ENCODE measurements at places on chromosomes 2 and 18.

GRCh38 chr2:151292141-151292540 lies 2.7 kb upstream of the NMI start:
- no peak for DNase-seq

DNA sequence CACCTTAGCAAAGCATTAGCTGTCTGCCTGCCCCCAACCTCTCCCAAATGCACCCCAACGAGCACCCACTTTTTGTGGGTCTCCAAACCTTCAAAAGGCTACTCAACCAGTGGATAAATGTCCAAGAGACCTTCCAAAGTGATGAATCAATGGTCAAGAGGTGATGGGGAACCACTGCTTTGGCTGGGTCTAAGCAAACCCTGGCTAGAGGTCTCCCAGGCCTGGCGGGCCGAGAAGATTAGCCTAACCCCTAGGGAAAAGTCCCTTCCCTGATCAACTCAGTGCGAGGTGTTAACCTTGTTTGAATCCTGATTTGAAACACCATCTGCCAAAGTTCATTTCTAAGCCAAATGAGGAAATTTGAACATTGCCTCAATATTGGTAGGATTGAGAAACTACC lies 144.7 kb upstream of the SIX3 start:
- DNase-seq: no peak

DNA sequence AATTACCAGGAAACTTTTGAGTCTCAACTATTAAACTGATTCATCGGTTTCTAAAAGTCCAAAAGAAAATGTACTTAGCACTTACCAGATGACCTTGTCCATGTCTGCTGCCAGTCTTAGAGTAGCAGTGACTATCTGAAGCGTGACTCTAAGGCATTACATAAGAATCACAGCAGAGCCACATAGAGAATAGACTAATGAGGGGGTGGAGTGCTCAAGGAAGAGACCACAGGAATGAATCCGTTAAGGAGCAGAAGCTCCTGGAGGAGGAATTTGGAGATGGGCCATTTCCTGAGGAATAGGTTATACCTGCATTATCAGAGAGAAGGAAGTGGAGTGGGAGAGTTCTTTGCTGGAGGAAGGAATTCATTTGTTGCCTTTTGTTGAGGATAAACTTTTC lies 116.0 kb downstream of the MAP3K20 start:
- DNase-seq: no peak

DNA sequence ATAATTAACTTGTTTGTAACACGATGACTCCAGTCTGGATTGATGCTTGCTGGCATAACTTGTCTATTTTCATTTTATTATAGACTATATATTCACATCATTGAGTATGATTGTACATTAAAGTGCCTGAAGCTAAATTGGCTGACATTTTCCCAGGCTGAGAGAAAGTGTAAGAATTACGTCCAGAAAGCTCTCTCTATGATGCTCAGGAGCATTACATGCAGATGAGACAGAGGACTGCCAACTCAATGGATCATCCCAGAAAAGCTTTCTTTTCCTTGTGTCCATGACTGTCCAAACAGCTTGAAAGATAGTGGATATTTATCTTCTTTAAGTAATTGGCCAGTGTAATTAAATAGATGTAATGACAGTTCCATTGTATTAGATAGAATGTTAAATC lies 1372.2 kb upstream of the TMEFF2 start:
- no peak for DNase-seq

- DNase-seq: no peak
These were observed 315.0 kb upstream of the TFPI start for GRCh38 chr2:187869195-187869594.

DNA sequence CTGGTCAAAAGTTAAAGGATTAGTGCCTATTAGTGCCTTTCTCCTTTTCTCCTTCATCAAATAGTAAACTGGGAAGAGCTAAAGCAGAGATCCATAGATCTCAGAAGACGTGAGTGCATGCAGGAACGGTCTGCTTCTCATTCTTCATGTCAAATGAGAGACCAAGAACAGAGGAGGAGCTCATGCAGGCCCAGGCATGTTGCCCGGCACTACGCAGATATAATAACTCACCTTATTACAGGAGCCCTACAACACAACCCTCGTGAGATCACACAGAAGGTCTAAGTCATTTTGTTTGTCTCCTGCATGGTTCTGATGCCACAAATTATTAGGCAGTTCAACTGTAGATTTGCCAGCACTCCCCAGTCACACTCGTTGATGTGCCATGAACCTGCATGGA lies 71.8 kb downstream of the CMPK2 start:
- DNase-seq: no peak

- DNase-seq: no peak
These were observed 1232.3 kb upstream of the SLC39A10 start for GRCh38 chr2:194424683-194425209.

DNA sequence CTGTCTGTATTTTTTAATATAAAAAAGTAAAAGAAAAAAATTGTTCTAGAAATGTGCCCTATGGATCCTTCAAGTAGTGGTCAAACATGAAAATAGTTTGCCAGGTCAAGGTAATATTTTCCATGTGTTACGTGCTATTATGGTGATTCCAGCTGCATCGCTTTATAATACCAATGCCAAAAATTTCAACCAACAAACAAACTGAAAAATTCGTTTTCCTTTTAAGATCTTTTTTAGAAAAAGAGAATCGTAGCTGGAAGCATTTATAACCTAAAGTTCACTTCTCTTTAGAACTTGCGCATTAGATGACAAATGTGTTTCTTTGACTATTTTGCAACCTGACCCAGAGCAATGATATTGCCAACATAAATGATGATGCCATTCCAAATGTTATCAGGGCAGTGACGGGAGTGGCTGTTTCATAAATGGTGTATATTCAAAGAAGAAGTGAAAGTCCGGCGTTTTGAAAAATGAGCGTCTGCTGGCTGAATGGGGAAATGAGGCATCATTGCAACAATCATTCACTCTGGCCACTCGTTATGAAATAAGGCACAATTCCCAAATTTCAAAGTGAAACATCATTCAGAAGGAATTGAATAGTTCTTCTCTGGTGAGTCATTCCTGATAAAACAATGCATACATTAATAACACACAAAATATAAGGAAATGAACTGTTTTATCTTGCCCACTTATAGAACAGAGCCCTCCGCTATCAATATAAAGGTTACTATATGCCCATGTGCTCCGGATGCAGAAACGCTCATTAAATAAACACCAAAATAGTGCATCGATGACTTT lies 297.4 kb downstream of the TGIF1 start:
- no peak for DNase-seq

DNA sequence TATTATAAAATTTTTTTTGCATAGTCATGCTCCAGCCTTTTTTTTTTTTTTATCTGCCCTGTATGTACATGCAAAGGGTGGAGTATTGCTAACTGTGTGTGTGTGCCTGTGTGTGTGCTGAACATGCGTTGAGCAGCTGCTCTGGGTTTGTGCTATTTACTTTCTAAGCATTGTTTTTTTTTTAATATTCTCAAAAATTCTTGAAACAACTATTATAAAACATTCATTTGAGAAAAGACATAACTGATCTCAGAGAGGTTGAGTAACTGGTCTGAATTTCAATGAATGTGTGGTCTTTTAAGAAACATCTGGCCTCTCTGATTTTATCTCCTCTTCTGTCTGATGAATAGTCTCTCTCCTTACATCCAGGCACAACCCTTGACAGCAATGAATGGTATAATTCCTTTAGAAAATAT lies 366.0 kb upstream of the SLC14A2 start:
- no peak for DNase-seq
